Adrenal gland (tissue), 19 donors: ENCODE measurements at places on chromosomes 2 and 18. TPM values are rescaled to one million over a fixed set of nuclear protein-coding genes. Genes with fewer than 3 reads are reported as not detected.

- no peak for DNase-seq
Measured at GRCh38 chr2:96188821-96189526, 19.7 kb downstream of the STARD7 start.

GRCh38 chr2:215619989-215620388, 184.1 kb upstream of the FN1 start:
- DNase-seq = peak; percentile 89

- no peak for DNase-seq
Measured at GRCh38 chr2:1647417-1648240, 96.7 kb downstream of the PXDN start.

DNA sequence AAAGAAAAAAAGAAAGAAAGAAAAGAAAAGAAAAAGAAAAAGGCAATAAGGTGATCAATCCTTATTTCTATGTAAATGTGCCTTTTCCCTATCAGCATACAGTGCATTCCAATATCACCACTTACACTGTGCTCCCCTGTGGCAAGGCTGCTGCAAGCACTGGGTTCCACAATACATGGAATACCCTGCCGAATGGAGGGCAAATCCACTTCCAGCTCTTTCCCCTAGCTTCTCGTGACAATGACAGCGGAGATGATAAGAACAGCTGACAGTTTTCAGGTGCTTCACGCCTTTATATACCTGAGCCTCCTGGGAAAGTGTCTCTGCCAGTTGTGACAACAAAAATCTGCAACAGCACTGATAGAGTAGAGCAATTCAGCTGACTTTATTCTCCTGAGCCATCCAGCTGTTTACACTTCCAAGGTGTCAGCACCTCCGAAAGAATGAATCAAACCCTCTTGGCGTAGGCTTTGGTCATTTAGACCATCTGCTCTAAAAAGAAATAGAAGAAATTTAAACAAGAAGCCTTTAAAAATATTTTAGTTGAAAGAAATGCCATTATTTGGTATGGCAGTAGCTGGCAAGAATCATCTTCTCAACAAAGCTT, 135.2 kb upstream of the RNF152 start:
- no peak for DNase-seq

- DNase-seq = no peak
Measured at GRCh38 chr18:75246721-75247610, 36.4 kb downstream of the TSHZ1 start.

- no peak for DNase-seq
Measured at GRCh38 chr2:14756122-14756541, 123.6 kb downstream of the LRATD1 start.

DNA sequence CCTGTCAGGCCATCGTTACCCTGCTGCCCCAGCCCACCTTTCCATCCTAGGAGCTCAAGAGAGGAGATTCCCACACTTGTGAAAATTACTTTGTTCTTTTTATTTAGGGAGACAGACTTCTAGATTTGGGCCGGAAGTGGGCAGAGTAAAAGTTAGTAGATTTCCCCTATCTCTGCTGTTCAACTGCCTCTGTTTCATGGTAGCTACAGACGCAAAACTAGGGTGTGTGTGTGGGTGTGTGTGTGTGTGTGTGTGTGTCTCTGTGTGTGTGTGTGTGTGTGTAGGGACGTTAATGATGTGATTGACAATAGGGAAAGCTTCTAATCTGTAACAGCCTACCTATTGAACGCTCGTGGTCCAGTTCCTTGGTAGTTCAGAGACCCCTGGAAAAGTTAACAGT, 438 bp downstream of the PSMA8 start:
- no peak for DNase-seq

DNA sequence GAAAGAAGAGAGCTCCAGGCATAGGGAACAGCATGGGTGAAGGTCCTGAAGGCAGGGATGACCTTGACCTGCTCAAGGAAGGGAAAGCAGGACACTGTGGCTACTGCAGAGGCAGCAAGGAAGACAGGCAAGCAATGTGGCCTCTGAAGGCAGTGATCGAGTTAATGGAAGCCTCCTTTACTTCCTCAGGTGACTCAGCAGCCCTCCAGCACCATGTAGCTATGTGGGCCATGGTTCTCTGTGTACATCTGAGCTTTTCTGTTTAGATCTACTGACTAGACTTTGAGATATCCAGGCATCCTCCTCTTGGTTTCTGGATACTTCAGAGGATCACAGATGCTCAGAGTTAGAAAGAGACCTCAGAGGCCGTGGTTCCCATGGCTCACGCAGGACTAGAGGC, 107.3 kb upstream of the PID1 start:
- DNase-seq = no peak

- DNase-seq = no peak
Measured at GRCh38 chr2:208224802-208225201, 30.1 kb downstream of the IDH1 start.

- DNase-seq = no peak
Measured at GRCh38 chr2:88549616-88550292, 77.5 kb downstream of the EIF2AK3 start.

DNA sequence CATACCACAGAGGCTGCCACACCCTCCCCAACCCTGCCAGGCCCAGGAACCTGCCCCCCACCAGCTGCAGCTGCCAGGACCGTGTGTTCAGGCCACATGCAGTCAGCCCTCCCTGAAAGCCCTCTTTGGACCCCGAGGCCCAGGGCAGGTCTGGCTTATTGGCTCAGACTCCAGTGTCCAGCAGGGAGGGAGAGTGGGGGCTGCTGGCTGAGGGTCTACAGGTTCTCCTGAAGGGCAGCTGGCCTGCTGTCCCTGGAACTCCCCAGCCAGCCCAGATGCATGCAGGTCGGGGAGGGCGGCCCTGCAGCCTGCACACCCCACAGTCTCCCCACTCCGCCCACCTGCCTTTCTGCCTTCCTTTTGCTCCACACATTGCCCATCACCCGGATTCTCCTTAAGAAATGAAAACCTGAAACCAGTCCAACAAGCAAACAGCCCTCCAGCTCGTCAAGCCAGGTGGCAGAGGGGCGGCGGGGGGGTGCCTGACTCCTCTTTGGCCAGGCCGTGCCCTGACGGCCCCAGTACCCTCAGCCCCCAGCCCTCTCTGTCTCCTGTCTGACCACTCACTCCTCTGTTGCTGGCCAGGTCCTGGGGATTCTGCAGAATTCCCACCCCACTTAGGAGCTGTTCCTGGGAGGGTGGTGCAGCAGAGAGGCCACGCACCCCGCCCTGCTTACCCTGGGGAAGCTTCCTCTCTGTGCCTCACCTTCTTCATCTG, 18.0 kb downstream of the GPR35 start:
- peak; percentile 5 for DNase-seq

- no peak for DNase-seq
Measured at GRCh38 chr2:223897669-223898330, 47.3 kb downstream of the WDFY1 start.

IL18RAP gene
- total RNA-seq = 0.22 TPM

AMER3 gene
- total RNA-seq = not detected

ATP5MC3 gene
- 249 TPM for total RNA-seq

HOXD13 gene
- not detected for total RNA-seq
